ENCODE measurements at places on chromosomes 6 and 20.

DNA sequence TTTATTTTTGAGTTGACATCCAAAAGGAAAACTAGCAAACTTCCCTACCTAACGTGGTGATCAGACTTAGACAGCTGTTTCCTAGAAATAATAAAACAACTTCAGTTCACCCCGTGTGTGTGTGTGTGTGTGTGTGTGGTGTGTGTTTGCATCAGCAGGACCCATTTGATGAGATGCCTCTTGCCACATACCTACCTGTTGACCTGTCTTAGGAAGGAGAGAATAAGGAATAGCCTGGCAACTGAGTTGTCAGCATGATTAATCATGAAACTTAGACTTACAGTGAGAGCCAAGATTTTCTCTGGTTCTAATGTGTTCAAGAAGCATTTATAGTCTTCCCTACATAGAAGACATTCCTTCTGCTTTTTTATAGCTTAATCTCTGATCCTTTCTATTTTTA, 16.1 kb upstream of the PBOV1 start:
- no peak for DNase-seq

- no peak for DNase-seq
Observed at GRCh38 chr20:34060970-34061369, 51.1 kb downstream of the EIF2S2 start.

DNA sequence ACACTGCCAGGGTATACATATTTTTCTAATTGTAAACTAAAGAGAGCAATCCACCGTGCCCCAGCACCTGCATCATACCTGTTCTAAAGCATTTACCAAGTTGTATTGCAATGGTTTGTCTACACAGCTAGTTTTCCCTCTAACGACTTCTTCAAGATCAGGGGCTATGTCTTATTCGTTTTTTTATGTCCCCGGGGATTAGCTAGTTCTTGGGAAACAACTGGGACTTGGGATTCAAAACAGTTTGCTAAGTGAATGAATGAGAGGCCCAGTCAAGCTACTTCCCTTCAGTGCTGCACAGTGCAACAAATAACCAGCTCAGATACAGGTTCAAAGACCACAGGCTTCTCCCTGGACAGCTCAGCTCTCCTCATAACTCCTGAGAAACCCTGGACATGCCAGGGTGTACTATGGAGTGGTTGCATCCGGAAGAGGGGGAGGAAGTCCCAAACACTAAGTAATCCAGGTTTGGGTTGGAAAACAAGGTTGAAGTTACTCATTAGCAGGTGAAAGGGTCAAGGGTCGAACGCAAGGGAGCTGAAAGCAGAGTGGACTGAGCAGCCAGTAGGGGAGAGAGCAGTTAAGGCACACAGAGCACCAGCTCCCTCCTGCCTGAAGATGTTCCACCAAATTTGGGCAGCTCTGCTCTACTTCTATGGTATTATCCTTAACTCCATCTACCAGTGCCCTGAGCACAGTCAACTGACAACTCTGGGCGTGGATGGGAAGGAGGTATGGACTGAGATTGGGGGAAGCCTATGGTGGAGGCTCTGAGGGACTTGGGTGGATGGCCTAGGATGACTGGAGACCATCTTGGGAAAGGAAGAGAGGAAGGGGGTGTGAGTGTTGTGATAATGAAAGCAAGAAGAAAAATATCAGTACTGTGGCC, at the start of gene APOM:
APOM (plus strand) TSS at position 546 of the 889 bp plus-strand sequence; CDS start at position 619, 73 bp downstream.
- no peak for DNase-seq

- no peak for DNase-seq
Observed at GRCh38 chr6:43246301-43247113, 3.2 kb downstream of the TTBK1 start.

DNA sequence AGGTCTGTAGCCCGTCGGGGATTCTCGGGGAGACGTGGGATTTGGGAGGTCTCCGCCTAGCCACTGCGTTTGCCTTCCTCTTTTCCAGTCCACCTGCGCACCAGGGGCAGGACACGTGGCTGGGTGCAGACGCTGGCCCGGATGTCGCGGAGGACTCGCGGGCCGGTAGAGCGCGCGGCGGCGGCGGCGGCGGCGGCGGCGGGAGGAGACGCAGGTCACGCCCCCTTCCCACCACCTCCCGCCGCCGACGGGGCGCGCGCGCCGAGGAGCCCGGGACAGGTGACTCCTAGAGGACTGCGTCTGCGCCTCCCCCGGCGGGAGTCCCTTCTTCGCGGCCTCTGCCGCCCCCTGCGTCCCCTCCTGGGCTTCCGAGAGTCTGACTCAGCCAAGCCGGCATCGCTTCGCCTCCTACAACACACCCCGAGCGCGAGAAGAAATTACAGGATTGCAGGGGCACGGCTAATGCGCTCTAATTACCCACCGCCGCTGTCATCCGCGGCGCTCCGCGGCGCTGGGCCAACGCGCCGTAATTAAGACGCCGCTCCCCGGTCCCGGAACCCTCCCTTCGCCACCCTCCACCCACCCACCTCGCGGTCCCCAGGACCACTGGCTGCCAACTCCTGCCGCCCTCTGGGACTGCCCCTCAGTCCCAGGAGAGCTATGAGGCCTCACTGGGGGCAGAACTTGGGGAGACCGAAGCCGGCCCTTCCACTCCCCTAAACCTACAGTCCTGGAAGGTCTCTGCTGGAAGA, 124.5 kb downstream of the MRPL14 start:
- DNase-seq, result peak; percentile 45

DNA sequence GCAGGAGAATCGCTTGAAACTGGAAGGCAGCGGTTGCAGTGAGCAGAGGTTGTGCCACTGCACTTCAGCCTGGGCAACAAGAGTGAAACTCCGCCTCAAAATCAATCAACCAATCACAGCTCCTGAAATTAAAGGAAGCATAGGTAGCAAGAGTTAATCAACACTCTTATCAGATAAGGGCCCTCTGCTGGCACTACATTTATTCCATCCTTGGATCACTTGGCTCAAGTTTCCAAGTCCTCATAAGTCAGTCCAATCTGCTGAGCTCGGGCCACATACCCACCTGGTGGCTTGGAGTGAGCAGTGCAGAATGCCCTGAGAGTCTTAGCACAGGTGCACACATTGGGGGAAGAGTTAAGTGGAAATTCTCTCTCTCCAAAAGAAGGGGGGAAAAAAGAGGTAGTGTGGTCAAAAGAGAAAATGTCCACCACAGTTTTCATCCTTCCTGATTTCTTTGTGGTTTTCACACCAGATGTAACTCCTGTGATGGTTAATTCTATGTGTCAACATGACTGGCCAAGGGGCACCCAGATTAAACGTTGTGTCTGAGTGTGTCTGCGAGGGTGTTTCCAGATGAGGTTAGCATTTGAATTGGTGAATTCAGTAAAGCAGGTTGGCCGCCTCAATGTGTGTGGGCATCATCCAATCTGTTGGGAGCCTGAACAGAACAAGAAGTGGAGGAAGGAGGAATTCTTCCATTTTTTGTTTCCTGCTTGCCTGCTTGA, 14.2 kb upstream of the FAM8A1 start:
- DNase-seq, result no peak

- no peak for DNase-seq
Observed at GRCh38 chr6:28657381-28657768, 131.7 kb downstream of the GPX5 start.

DNA sequence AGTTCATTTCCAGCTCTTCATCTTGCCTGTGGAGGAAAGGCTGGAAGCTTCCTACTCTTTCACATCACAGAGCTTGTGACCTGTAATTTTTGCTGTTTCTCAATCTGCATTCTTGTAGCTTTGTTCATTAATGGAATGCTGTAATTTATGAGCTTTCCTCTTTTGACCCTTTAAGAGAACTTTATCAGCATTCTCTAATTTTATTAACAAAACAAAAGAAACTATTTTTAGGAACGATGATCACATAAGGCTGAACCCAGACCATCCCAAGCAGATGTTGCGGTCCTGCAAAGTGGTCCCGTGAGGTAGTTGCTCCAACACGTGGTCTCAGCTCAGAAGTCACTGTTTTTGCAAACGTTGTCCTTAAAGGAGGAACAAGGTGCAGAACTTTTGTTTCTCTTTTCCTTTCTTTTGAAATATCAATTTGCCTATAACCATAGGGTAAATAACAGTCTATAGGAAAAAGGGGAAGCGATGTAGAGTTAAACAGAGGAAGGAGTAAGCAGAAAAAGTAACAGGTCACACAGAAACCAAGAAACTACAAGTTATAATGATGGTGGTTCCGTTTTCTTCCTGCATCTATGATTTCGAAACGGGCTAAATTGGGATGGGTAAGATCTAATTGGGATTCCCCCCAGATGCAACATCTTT, 121.3 kb upstream of the PHACTR1 start:
- no peak for DNase-seq

Data from stimulated activated CD4-positive, alpha-beta T cell treated with anti-CD3 and anti-CD28 coated beads, Interleukin-15, amount 100 ng/mL, for 48 hours (primary cell).